ENCODE measurements at places on chromosomes 5 and 9.

DNA sequence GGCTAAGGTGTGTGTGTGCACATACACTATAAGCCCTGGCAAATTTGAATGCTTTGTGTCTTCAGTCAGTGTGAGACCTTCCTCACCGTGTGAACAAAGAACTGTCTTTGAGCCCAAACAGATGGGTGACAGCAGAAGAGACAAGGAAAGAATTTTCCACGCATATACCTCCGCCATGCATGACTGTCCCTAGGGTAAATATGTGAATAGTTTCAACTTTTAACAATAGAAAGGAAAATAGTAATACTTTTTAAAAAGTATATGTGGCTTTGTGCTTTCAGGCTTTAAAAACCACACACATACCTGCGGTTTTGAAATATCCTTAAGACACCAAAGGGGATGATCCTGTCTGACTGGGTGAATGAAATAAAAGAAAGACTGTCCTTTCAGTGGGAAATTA lies 438.6 kb upstream of the MPDZ start:
- no peak for DNase-seq

DNA sequence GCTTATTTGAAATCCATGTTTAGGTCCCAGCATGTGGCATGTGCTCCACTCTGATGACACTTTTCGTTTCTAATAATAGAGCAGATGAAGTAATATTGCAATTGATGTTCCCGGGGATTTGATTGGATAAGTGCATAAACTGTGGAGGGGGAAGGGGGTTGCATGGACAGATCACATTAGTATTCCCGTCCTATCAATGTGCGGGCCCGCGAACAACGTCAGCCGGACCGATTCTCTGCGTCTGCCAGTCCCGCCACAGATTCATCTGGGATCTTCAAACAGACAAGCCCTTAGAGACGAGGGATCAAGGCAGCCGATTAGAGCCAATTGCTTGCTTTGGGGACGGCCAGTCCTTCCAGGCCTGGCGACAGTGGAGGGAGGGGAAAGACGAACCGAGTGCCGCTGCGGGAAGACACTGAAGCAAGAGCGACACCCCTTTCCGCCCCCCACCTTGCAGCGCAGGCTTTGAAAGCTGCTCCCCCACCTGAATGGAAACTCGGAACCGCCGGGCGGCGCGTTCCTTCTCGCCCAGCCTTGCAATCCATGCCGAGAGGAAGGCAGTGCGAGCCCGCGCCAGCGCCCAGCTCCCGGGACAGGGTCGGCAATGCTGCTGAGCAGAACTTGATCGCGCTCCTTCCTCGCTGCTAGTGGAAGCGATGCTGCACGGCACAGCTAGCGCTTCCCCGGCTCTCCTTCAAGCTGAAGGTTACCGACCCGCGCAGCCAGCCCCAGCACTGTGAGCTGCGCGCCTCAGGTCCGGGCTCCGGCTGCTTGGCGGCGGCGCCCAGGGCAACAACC lies at the start of gene RGS7BP:
TSS of gene RGS7BP (plus strand) at position 247 of the 798 bp plus-strand sequence. CDS start 610 bp downstream, outside the sequence.
- no peak for DNase-seq

- DNase-seq: no peak
Observed at GRCh38 chr5:144004146-144004545, 166.3 kb downstream of the YIPF5 start.

GRCh38 chr9:71636143-71636839 lies 132.0 kb downstream of the CEMIP2 start:
- no peak for DNase-seq

DNA sequence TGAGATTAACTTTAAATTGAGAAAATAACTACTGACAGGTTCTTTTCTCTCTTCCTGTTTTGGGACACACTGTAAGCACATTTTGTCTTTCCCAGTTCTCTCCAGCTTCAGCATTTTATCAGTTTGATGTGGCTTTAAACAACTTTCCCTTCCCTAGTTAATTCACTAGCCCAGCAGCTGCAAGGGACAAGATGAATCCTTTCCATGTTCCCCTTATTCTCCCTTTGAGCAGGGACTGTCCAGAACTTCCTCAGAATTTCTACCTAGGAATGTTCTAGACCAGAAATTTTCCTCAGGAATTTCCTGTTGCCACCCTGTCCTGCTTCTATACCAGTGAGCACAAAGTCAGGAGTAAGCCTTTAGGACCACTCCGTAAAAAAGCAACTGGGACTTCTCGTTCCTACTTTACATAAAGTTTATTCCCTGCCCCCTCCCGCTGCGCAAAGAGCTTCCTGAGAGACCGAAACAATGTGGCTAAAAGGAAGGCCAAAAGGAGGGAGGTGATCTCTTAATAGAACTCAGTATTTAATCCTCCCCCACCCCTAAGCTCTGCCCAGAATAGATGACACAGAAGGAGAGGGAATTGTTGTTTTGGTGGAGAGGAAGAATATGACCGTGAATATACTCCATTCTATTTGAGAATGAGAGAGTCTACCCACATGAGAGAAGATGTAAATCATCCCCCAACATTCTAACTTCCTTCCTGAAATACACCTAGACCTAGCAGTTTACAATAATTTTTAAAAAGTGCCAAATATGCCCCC lies 61.9 kb downstream of the GLIS3 start:
- DNase-seq: no peak

GRCh38 chr5:97163360-97163764 lies 19.7 kb downstream of the RIOK2 start:
- DNase-seq: no peak

DNA sequence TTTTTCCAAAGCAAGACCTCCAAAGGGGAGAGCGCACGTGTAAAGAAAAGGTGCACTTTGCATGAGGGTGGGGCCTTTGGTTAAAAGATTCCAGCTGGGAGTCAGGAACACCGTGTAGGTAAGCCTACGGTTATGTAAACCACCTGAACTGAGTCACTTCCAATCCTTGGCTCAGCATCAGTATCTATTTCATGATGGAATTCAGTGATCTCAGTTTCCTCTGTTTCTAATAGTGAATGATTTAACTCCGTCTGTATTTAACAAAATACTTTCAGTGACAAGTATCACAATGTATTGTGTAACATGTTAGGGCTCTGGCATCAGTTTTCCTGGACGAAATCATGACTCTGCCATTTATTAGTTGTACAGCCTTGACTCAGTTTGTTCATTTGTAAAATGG lies 1.3 kb upstream of the SVEP1 start:
- no peak for DNase-seq

DNA sequence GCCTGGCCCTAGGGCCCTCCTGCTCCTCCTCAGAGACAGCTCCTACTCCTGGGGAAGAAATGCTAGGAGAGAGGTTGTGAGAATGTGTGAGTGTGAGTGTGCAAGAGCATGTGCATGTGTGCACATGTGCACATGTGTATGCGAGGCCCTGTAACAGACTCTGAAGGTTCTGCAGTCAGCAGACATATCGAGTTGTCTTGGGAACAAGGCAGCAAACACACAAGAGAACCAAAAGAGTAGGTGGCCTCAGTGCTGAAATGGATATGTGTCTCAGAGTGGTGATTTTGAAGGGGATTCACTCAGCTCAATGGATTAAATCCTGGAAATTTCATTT lies 50.5 kb downstream of the MVB12B start:
- DNase-seq: no peak
